Activated CD4-positive, alpha-beta T cell treated with anti-CD3 and anti-CD28 coated beads, Interleukin-2, amount 10 ng/mL, durations not matched to agents 24 days and 14 days (primary cell): ENCODE measurements at places on chromosomes 4 and X.

DNA sequence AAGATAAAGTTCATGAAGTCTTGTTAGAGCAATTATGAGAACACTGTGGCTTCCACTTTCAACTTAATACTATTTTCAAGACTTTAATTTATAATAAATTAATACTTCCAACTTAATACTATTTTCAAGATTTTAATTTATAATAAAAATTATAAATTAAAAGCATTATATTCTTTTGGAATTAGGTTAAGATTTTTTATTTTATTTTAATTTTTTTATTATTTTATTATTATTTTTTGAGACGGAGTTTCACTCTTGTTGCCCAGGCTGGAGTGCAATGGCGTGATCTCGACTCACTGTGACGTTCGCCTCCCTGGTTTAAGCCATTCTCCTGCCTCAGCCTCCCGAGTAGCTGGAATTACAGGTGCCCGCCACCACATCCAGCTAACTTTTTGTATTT, 126.0 kb upstream of the GUCY1A1 start:
- no peak for DNase-seq

- no peak for DNase-seq
Observed at GRCh38 chrX:47643926-47644325, 6.4 kb downstream of the ELK1 start.

DNA sequence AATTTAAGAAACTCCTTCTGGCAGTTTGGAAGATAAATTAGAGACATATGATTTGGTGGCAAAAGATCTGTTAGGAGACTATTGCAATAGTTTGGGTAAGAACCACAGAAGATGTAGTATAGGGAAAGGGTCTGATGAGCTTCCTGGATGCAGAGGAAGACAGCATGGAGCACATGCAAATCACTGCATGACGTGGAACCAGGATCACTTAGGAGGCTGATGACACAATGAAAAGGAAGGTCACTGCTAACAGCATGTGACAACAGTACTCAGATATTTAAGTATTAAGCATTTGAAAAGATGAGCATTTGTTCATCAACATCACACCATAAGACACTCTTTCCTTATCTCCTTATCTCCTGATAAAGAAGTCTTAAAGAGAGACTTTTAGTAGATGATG, 167.8 kb upstream of the LDB2 start:
- DNase-seq = no peak

GRCh38 chr4:93568758-93569157, 259.8 kb upstream of the ATOH1 start:
- no peak for DNase-seq

- no peak for DNase-seq
Observed at GRCh38 chr4:37749398-37749988, 63.3 kb upstream of the RELL1 start.

- DNase-seq = no peak
Observed at GRCh38 chr4:84500386-84501201, 1.5 kb upstream of the NKX6-1 start.

GRCh38 chr4:6938647-6939271, 29.1 kb downstream of the TBC1D14 start:
- no peak for DNase-seq

DNA sequence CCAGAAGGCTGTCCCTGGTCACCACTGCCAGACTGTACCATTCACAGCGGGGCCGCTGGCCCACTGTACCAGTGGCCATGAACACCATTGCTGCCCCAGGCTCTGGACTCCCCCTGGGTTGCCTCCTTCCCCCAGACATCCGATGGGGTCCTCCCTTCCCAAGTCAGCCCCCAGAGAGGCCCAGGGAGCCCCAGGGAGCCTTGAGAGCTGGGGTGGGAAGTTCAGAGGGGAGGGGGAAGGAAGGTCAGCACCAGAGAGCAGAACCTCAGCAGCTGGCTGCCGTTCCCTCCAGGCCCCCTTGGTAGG, 441 bp upstream of the ARHGAP4 start:
- no peak for DNase-seq

DNA sequence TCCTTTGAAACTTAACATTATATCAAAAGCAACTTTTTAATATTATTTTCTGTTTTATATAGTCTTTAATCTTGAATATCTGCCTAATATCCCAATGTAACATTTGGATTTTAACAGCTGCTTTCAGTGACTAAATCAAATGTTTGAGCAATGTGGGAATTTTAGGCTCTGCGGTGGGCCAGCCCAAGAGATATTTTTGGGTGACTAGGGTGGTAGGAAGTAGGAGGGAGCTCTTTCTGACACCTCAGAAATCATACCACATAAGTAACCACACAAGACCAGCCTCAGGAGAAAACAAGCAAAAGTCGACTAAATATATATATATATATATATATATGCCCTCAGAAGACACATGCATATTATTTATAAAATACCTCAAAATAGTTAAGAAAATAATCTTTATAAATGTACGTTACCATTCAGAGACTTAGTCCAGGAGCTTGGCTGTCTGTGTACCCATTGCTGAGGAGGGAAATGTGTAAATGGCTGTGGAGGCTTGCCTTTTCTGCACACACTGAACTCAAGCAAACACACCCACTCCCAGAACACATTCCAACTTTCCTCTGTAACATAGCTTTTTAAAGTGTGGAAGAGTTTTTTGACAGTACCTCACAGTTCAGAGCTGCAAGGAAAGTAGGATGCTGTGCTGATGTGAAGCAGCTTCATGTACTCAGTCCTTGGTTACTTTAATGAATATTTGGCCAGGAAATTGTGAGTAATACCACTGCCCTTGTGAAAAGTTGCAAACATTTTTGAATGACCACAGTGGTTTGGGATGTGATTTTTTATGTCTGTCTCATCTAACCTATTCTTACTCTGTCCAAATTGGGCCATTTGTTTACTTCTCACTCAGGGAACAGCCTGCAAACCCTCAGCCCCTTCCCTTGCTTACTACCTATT, at the start of gene RTL3:
TSS of gene RTL3 (minus strand) at position 484 of the 900 bp plus-strand sequence. CDS start 908 bp downstream, outside the sequence.
- no peak for DNase-seq
